ENCODE measurements at places on chromosomes 16 and 17.

- DNase-seq = no peak
Observed at GRCh38 chr17:41448506-41448905, 7.7 kb upstream of the KRT38 start.

DNA sequence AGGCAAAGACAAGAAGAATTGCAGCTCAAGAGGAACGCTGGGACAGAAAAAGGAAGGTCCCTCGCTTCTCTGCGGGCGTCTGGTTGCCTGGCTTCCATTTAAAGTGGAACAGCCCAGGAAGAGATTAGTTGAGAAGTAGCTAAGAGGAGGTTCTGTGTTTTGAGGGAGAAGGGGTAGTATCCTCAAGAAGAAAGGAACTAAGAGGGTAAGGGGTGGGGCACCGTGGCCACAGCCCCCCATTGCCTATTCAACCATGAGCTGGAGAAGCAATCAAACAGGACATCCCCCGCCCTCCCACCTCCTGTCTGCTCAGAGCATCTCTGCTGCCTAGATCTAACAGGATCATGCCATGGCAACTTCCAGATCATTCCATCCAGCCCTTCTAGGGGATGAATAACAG lies 18.1 kb upstream of the CALB2 start:
- DNase-seq = no peak

DNA sequence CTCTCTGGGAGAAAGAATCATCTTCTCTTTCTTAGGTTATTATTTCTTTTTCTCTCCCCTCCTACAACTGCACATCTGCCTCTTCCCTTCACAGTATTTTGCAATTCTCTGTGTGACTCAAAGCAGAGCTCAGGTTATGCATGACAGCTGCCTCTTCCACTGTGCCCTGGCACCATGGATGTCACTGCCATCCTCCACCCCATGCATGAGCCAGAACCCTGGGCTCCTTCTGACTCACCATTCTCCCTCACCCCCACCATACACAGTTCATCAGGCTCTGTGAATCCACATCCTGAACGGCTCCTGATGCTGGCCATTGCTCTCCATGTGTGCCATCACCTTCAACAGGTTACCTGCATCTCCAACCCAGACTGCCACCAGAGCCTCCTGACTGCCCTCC lies 23.9 kb downstream of the CA10 start:
- no peak for DNase-seq

DNA sequence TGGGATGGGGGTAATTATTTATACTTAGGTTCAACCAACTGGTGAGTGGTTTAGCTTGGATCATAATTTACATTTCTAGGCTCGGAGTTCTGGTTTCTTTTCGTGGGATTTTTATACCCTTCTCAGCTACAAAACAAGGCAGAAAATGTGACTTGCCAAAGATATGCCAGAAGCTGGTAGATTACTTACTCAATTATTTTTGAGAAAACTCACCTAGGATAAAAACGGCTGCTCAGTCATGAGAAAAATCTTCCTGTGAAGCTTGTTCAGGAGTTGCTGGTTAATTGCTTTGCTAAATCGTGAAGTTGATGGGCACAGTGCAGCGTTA lies 1.1 kb downstream of the NDEL1 start:
- no peak for DNase-seq

DNA sequence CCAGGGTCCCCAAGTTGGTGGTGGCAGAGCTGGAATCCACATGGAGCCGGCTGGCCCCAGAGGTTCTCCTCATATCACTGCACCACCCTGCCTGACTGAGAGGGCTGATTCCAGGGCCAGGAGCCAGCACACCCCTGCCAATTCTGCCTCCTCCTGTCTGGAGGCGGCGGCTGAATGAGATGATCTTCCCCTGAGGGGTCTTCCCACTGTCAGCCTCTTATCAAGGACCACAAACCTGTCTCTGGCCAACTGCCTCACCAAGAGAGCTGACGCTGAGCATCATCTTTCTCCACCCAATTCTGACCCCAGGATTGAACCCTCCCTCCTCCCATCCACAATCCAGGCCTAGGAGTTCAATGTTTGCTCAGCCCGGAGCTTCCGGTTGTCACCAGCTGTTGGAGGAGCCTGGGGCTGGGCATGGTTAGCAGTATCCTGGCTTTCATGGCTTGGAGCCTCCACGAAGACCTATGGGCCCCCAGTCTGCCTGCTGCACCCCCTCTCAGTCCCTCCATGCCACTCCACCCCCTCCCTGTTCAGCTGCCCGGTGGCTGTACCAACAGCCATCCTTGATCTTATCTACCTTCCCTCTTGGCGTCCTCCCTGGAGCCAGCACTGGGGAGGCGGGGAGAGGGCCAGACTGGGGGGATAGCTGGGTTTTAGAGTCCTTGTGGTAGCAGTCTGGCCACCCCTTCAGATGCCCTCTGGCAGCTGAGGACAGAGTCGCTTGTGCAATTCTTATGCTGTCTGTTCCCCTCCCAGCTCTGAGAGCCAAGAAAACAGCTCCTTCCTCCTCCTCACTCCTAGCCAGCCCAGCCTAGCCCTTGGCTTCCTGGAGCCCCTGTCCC lies 25.6 kb downstream of the ABCC3 start:
- no peak for DNase-seq

GRCh38 chr16:57773655-57774295 lies 28.5 kb downstream of the KIFC3 start:
- no peak for DNase-seq

DNA sequence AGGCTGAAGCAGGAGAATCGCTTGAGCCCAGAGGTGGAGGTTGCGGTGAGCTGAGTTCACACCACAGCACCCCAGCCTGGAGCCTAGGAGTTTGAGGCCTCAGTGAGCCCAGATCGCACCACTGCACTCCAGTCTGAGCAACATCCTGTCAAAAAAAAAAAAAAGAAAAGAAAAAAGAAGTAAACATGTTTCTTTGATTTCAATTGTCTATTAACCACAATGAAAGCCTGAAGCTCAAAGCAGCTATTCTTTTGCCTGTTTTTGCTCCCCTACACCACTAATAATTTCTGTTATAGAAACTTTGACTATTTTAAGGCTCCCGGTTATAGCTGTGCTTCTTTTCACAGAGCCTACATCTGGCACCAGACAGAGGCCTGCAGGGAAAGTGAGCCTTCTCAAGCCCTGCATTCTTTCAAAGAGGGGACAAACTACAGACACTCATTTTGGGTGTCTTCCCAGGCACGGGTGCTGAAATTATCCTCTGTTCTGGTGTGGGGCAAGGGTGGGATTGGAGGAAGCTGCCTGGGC lies 14.2 kb upstream of the SLC52A1 start:
- DNase-seq = peak; percentile 20

DNA sequence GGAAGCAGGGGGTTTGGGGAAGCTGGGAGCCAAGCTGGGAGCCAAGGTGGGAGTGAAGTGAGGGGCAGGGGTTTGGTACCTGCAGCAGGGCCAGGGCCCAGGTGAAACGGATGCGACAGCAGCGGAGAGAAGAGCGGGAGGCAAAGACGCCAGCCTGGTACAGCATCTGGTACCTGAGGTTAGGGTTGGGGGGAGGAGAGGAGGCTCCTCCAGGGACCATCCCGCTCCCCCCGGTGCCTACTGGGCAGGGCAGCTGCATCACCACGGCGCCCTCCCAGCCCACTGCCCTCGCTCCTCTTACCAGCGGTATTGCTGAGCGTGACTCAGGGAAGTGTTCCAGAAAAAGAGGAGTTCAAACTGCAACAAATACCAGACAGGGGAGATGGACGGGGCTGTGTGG lies 9.8 kb downstream of the CLN3 start:
- no peak for DNase-seq

DNA sequence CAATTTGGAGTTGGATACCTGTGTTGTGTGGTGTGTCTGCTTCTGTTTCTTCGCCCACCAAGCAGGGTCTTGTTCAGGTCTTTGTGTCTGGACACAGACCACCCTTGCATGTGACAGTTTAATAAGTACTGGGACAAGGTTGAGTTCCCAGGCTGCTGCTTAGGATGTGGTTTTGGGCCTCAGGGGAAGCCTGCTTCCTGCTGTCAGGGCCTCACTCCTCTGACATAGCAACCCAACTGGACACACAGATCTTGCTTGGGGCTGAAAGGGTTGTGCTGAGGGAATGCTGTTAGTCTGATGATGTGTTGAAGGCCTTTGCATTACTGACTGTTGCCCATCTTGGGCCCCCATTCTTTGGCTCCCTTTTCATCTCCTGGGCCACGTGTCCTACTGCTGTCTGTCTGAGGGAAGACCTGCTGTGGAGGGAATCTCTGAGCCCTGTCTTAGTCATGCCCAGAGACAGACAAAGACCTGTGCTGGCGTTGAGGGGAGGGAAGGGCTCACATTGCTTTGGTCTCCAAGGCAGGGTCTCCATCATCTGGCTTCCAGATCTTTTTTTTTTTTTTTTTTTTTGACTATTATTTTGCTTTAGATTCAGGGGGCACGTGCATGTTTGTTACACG lies 4.7 kb upstream of the TGFB1I1 start:
- no peak for DNase-seq

GRCh38 chr16:9046667-9047055 lies 44.8 kb upstream of the HAPSTR1 start:
- no peak for DNase-seq

DNA sequence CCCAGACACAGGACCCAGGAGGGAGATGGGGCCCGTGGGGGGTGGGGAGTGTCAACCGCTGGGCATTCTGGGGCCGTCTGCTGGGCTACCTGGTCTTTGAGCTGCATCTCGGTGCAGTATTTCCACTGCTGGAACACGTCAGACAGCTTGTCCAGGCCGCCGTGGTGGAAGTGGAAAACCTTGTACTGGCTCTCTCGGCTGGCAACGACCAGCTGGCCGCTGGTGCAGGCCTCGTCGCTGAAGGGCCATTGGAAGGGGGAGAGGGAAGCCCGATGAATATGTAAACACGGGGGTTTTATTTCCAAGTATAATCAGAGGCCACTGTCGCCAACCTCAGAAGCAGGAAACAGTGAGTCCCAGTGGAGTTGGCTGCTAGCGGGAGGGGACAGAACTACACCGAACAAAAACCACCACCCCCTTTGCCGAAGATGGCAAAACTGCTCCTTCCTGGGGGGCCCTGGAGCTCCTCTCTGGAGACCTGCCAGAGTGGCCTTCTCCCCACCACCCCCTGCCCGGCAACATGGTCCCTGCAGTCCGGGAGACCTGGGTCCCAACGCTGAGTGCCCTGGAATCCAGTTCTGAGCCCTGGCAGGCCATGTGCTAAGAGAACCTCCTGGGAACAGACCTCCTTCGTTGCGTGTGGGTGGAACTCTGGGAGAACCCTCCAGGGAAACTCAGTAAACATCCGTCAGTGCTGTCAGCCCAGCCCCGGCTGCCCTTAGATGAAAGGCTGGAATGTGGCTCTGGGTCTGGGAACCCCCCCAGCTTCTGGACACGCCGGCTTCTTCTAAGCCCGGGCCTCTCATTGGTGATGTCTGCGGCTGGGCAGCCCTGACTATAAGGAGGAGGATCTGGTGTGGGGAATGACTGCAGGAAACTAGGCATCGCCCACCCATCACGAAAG lies 84.1 kb downstream of the TBC1D16 start:
- DNase-seq = no peak

DNA sequence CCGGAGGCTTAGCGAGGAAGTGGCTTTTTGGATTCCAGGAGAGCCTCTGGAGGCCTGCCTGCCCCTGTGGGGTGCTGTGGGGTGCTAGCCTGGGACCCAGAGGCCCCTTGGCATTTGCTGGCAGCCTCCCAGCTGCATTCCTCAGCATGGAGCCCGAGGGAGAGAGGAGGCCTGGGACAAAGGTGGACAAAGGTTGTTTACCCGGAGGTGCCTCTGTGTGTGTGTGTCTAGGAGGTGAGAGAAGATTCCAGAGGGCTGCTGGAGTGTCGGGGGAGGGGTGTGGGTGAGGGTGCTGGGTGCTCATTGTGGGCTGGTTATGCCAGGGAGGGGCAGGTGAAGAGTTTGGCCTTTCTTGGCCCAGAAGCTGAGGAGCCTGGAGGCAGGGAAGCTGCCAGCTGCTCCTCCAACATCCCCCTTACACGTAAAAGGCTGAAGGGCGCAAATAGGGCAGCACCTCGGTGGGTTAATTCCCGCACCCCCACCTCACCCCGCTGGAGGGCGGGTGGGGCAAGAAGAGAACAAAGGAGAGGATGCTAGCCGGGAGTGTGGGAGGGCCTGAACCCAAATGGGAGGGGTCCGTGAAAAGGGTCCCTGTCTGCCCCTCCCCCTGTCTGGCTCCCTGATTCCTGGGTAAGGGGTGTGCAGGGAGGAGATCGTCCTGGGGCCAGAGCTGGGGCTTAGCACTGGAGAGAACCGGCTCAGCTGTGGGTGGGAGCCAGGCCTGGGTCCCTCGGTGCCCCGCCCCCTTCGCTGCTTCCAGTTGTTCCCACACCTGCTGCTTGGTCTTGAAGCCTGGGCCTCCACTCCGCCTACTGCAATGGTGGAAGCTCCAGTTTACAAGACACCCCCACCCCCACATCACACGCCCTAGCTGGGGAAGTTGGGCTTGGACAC lies 9.9 kb downstream of the HEXIM2 start:
- DNase-seq = no peak

- no peak for DNase-seq
Observed at GRCh38 chr17:73391331-73392265, 79.8 kb upstream of the CDC42EP4 start.

DNA sequence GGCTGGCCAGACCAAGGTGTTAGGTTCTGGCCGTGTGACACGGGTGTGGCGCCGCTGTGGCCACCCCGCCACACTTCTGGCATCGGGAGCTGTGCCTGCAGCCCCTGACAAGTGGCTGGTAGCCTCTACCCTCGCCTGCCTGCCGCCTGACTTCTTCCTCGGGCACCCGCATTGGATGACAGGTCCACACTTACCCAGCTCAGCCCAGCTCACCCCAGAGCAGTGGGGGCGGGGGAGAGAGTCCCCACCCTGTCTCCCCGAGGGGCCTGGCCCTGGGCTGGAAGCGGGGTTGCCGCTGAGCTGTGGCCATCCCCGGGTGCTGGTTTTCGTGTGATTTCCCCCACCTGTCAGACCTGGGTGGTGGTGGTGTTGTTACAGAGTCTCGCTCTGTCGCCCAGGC lies 53.9 kb upstream of the ACSF3 start:
- DNase-seq = no peak

GRCh38 chr16:65876624-65877023 lies 489.9 kb upstream of the CDH5 start:
- no peak for DNase-seq

- no peak for DNase-seq
Observed at GRCh38 chr16:27254262-27254811, 14.2 kb downstream of the NSMCE1 start.
